Stimulated activated CD8-positive, alpha-beta memory T cell treated with anti-CD3 and anti-CD28 coated beads, Interleukin-15, amount 100 ng/mL, for 24 hours (primary cell): ENCODE measurements at places on chromosomes 3 and 15.

DNA sequence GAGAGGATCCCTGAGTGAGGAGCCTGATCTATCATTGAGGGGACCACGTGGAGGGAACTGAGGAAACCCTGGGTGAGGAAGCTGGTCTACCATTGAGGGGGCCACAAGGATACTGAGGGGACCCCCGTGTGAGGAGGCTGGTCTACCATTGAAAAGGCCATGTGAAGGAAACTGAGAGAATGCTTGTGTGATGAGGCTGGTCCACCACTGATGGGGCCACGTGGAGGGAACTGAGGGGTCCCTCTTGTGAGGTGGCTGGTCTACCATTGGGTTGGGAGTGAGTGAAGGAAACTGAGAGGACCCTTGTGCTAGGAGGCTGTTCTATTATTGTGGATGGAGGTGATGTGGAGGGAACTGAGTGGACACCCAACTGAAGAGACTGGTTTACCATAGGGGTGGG, 161.3 kb downstream of the FBLN2 start:
- DNase-seq: no peak

DNA sequence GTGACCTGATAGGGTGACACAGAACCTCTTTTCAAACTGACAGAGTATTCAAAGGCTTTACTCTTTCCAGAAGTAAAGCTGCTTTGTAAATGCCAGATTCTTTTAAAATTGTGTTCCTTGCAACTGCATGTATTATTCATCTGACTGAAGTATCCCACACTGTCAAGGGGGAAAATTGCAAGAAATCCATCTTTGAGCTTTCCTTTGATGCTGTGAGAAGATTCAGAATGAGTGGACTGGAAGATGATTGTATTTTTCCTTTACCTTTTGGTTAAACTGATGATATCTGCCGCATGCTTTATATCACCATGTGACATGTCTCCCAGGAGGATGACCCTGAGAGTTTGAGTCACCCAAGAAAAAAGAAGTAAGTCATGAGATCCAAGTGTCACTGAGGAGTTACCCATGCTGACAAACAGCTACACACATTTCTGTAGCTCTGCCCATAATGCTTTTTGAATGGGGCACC, 250.8 kb upstream of the CBLB start:
- no peak for DNase-seq

GRCh38 chr15:101103598-101103997, 148.2 kb downstream of the CHSY1 start:
- no peak for DNase-seq

- no peak for DNase-seq
Observed at GRCh38 chr3:159236321-159236720, 434.5 kb downstream of the MFSD1 start.

- DNase-seq: no peak
Observed at GRCh38 chr3:37445163-37445562, 270.8 kb upstream of the LRRFIP2 start.

- no peak for DNase-seq
Observed at GRCh38 chr3:118809696-118810498, 224.7 kb downstream of the IGSF11 start.

- no peak for DNase-seq
Observed at GRCh38 chr3:107641572-107642307, 119.0 kb downstream of the BBX start.

DNA sequence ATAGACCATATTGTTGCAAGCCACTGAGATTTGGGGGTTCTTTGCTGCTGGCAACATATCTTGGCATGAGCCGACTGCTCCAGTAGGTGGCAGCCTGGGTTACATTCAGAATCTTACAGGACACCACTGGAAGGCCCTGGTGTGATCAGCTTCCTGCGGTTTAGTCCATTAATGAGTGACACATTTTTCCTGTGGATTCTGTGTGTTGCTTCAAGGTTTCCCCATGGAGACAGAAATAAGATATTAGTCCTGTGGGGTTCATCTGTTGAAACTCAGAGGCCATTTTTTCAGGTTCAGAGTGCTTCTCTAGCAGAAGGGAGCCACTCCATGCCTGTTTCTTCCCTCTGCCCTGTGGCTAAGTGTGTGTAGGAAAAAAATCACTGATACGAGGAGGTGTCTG, 116.2 kb downstream of the MFSD1 start:
- DNase-seq: no peak

- no peak for DNase-seq
Observed at GRCh38 chr15:47383102-47383501, 334.2 kb upstream of the SEMA6D start.

DNA sequence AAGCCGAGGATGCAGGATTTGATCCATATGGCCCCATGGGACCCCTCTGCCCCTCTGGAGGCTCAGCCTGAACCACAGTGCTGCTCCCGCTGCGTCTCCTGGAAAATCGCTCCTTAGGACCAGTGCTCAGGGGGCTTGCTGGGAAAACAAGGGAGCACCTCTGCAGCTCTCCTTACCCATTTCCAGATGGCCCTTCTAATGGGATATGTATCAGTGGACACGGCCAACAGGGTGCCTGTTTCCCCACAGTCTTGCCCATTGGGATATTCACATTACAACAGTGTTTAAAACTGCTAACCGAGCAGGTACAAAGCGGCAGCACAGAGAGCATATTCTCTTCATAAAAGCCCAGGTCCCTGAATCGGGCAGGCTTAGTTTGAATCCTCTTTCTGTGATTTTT, 27.1 kb downstream of the TMEM44 start:
- no peak for DNase-seq

DNA sequence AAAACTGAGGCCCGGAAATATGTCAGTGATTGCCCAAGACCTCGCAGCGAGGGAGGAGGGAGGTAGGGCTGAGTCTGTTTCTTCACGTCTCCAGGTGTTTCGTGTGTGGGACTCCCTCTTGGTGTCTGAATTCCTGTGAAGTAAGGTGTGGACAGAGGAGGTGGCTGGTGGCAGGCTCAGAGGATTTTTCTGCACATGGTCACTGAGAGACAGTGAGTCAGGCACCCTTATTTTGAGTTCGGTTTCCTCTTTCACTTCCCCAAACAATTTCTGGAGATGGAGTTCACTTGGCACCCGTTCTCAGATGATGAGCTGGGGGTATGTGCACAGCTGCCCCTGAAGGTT, 46.3 kb upstream of the VPS8 start:
- DNase-seq: no peak
